Pericardium fibroblast (primary cell): ENCODE measurements at places on chromosomes 13 and 19. TPM values are rescaled to one million over a fixed set of nuclear protein-coding genes. Genes with fewer than 3 reads are reported as not detected.

MZT1 gene
- 2.7 and 4.4 TPM in 2 replicates for total RNA-seq

TGDS gene
- 8.5 and 17.6 TPM in 2 replicates for total RNA-seq

KLK2 gene
- total RNA-seq = not detected in 2 replicates

NLRP5 gene
- total RNA-seq = not detected in 2 replicates

AXL gene
- total RNA-seq = 75.6 and 94.9 TPM in 2 replicates

TEX26 gene
- total RNA-seq = not detected in 2 replicates
